ENCODE measurements at places on chromosomes 4 and X.

DNA sequence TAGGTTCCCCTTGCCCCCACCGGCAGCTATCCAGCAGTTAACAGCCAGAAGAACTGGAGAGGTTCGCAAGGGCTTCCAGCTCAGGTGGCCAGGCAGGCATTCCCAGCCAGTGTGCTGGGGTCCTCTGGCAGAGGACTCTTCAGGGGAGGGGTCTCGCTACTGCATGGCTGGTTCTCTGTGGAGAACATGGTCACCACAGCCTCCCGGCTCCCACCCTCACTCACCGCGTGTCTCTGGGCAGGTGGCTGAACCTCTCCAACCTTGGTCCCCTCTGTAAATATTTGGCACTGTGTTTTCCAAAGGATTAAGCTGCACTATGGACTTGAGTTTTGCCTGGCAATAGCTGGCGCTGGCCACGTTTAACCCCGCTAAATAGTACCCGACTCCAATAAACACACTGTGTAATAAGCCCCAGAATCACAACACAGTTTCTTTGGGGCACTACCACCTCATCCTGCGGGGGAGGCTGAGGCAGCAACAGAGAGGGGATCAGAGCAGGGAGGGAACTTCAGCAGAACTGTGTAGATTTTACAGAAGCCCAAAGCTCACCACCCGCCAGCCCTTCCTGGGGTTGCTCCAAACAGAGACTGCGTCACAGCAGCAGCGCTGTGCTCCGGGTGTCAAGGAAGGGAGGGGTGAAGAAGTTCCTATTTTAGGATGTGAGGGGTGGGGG is 15.2 kb downstream of the BCOR start:
- DNase-seq = no peak

DNA sequence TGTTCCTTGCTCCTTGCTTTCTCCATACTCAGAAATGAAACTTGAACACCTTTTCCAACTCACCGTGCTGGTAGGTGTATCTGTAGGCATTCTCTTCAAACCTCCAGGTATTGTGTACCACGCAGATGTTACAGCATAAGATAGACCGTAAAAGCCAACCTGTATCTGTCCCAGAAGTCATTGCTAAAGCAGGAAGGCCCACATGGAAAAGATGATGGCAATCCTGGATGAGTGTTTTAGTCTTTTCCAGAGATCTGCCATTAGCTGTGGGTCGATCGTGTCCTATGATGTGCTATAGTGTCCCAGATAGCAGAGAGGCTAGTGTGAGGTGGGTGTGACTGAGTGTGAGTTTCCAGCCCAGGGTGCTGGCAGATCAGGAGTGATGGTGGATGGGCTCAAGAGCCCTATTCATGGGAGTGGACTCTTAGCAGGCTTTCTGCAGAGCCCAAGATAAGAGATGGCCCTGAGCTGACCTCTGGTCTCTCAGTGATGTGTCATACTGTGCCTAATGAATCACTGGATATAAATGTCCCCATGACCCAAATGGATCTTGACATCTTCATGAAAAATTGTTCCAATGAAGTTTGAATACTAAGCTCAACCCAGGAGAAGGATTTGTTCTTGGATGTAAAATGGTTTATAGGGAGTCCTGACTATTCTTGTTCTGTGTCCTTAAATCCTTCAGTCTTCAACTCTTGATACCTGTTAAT is 69.1 kb upstream of the WDR1 start:
- no peak for DNase-seq

GRCh38 chrX:34886011-34886410 is 56.6 kb upstream of the FAM47B start:
- no peak for DNase-seq

DNA sequence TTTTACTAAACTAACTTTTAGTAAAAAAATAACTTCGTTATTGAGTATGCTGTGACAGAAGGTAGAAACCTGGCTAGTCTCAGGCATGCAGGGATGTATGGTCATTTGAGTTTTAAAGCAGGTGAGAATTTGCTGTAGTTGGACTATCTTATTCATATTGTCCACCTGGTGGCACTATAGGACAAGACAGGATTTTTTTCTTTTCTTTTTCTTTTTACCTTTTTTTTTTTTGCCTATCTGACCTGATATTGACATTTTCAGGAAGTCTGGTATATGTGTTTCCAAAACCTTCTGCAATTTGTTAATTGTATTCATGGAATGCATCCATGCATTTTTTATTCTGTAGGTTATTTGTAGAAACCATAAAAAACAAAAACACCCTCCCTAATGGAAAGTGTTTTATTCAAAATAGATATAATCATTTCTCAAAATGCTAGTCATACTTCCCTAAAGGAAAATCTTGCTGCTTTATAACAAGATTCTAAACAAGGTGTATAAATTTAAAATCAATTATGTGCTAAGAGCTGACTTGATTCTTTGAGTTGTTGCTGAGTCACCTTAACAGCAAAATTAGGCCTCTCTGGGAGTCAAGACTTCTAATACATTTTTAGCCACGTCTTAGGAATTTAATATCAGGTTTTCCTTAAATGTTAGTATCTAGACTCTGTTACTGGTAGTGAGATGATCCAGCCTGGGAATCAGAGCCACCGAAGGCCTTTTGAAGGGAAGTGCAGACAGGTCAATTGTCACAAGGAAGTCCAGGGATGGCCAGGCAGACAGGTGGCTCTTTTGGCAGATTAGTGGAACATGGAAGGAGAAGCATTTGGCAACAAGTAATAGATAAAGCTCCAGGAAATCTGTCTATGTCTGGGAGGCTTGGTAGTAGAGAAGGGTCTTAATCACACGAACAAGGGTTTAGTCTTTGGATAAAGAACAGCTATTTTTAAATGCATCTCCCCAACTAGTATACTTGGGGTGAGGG is 201.3 kb upstream of the GNPDA2 start:
- no peak for DNase-seq

DNA sequence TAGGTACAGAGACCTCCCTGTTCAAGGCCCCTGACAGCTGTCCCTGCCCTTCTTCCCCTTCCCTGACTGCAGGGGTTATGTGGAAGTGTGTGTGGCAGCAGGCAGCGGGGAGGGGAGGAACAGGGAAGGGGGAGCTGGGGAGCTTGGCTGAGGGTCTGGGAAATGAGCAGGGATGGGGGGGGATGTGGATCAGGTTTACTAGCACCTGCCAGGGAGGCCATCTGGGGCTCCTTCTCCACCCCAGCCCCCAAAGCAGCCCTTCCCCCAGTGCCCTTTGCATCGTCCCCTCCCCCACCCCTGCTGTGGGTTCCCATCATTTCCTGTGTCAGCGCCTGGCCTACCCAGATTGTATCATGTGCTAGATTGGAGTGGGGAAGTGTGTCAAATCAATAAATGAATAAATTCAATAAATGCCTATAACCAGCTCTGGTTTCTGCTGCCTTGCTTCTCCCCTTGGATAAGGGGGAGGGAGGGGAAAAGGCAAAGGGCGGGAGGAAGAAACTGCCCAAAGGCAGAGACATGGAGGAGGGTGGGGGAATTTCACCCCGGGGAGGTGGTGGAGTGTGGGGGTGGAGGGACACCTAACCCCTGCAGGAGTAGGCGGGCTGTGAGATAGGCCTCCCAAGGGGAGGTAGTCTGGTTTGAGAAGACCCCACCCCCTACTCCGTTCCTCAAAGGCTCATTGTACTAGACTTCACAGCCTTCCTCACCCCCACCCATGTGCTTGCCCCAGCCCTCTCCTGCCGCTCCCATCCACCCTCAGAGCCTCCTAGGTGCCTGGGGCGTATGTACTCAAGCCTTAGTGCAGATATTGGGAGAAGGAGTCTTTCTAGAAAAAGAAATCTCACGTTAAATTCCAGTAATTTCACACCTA is 3.2 kb downstream of the CXorf65 start:
- DNase-seq = peak; percentile 61

DNA sequence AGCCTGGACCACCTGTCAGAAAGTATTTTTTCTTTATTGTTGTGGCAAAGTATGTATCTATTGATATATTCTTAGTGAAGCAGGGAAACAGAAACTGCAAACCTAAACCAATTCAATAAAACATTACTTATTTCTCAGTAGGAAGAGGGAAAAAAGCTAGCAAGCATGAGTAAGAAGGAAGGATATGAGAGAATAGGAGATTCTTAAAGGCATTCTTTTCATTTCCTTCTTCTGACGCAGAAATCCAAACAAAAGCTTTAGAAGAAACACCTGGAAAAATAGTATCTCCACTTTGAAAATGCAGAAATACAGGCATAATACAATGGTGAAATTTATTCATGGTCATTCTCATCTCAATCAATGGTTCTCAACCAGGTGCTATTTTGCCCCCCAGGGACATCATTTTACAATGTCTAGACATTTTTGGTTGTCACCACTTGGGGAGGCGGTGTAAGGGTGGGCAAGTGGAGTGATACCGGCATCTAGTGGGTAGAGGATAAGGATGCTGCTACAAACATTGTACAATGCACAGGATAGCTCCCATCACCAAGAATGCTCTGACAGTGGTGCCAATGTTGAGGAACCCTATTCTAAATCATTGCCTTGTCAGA is 21.7 kb upstream of the ATXN3L start:
- DNase-seq = no peak

- DNase-seq = peak; percentile 21
Observed at GRCh38 chr4:39043861-39044363, 11.7 kb upstream of the TMEM156 start.

DNA sequence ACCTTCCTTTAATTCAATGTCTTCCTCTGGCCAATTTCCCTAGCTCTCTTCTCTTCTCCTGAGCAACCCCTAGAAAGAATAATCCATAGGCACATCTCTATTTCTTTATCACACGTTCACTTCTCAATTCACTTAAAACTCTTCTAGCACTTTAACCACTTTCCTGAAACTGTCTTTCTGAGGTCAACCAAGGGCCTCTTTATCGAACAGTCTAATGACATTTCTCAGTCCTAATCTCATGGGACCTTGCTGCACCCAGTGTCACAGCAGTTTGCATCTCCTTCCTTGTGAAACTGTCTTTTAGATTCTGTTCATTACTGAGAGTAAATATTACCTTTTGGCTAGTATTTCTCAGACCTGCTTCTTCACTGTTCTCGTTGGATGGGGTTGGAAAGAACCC is 285.3 kb upstream of the RASGEF1B start:
- no peak for DNase-seq

DNA sequence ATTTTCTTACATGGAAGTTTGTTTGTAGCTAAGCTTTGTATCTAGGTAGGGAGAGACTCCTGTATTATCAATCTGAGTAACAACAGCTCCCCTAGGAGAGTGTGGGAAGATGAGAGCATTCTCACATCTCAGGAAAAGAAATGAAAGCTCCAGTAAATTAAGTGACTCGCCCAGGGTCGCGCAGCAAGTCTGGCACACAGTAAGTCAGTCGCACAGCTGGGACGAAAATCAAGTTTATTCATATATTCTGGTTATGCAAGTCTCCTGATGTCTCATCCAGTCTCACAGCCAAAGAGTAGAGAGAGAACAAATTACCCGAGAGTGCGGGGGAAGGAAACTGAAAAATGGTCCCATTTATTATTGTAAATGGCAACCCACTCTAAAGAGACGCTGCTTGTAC is 216.1 kb downstream of the STK32B start:
- no peak for DNase-seq

GRCh38 chr4:8540072-8540471 is 40.1 kb upstream of the GPR78 start:
- DNase-seq = no peak
